ENCODE measurements at places on chromosomes 11 and 22. TPM values are rescaled to one million over a fixed set of nuclear protein-coding genes. Genes with fewer than 3 reads are reported as not detected.
A peak's percentile ranks its signal among the peaks of the same experiment; 100 is the strongest.

- DNase-seq: no peak
Measured at GRCh38 chr11:41309716-41310115, 149.7 kb downstream of the LRRC4C start.

DNA sequence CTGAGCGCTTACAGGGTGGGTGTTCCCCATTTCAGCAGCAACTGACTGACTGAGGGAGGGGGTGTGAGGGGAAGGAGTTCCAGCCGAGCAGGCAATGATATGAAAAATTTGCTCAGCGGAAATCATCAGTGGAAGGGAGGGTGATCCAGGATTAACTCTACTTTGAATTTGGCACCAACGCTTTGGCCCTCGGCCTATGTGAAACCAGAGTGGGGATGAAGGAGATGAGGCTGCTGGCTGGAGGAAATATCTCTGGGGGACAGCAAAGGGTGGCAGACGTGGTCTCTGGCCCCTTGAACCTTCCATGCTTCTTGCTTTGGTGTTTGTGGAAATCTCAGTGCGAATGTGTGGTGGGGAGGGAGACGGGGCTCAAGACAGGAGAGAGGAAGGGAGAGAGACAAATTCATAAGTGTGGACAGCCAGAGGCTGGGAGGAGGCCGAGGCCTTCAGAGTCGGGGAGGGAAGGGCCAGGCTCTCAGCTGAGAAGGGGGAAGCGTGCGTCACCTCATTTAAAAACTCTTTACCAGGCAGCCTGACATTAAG, 83.6 kb downstream of the FDX1 start:
- no peak for DNase-seq

DNA sequence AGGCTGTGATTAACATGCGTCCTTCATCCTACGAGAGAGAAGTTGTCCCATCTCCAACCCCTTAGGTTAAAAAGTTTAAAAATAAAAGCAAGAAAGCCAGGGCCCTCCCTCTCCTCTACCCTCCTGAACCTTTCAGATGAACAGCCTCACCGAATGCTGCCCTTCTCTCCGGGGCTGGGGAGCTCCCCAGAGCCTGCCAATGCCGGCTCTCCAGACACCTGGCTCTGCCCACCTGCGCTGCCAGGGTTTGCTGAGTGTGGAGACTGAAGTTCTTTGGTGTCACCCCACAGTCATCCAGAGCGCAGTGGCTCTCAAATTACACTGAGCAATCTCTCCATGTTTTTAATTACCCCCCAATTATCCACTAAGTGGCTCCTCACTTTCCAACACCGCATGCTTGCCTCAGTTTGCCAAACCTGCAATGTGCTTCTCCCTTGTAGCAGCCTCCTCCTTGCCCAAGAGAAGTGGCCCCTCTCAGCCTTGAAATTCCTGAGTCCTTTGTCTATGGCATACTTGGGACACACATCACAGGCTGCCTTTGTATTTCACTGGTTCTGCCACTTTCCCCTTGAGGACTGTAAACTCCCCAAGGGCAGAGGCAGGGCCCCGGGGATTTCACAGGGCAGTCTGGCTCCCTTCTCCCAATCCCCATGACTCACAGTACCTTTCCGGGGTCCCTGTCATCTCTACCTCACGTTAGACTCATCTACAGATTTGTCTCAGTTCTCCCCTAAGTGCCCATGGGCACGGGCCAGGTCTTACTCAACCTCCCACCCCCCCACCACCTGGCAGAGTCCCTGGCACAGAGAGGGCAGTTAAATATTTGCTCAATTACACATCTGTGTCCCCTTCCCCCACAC, 2.0 kb downstream of the MYH9 start:
- DNase-seq: peak; percentile 92

DNA sequence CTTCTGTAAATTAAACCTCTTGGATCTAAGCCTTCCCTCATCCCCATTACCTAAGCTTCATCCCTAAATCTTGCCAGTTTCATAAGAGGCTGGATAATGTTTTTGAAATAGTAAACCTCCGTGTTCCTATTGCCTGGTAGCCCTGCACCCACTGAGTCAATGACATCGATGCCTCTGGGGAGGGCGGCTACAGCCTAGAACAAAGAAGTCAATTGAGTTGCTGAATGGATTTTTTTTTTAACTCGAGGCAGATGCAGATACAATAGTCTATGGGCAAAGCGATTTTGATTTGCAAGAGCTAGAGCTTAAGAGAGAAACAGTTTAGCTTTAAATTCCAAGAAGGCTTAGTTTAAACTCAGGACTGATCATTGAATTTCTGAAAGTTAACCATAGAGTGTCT, 121.3 kb downstream of the NECTIN1 start:
- DNase-seq: no peak

- no peak for DNase-seq
Measured at GRCh38 chr11:92659793-92660192, 309.7 kb upstream of the MTNR1B start.

DNA sequence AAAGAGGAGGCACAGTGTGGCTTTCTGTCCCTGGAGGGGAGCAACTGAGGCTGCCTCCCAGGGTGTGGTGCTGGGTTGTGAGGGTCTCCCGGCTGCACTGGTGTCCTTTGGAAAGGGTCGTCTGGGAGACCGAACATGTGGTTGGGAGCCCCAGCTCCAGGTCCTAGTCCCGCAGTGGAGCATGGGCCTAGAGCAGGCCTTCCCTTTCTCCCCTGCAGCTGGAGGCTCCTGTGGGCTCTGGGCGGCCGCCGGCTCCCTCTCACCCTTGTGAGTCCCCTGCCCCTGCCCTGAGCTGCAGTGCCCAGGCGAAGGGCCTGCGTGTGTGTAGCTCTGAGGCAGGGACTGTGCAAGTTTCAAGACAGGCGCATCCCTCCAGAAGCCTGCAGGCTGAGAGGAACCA, 1492.7 kb downstream of the BRD1 start:
- no peak for DNase-seq

- DNase-seq: no peak
Measured at GRCh38 chr11:95219599-95219998, 11.4 kb downstream of the SESN3 start.

DNA sequence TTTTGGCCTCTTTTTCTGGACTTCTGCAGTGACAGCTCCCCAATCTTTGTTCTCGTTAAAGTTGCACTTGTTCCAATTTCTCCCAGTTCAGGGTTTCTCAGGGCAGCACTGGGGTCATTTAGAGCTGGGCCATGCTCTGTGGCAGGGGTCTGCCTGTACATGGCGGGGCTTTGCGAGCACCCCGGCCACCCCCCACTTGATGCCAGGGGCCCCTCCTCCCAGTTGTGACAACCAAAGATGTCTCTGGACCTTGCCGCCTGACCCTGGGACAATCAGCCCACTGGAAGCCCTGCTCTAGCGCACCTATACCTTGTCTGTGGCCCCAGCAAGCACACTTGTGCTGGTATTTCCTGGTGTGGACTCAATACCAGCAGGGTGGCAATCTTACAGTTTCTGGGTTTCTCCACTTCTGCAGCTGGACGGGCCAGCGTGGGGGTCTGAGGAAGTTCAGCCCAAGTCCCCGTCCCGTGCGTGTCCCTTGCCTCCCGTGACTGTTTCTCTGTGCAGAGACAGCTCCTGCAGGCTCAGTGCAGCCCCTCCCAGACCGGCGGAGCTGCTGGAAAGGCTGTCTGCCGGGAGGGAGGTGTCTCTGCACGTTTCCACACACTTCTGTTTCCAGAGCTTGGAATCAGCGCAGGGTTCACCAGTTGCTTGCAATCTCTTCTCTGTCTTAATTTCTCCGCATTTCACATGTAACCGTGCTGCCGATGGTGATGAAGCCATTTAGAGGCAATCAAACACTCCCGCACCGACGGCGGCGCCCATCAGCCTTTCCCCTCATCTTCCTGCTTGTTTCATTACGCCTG, 1328.9 kb downstream of the BRD1 start:
- DNase-seq: no peak

GRCh38 chr11:110524238-110524637, 94.5 kb downstream of the FDX1 start:
- no peak for DNase-seq

DNA sequence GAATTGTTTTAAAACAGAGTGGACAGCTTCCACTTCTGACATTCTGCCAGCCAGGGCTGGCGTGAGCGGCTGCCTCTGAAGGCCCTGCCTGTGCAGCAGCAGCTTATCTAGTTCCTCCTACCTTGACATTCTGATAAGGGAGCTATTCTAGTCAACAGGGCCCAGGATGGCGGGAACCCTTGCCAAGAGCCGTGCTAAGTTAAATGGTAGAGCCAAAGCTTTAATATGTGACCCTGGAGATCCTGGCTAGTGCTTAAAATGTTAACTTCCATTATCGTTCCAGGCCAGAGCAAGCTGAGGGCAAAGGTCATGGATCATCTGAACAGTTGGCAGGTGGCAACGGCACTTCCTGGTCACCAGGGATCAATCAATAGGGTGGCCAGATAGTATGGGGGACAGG, 3.5 kb downstream of the KCNJ5 start:
- DNase-seq: no peak

DNA sequence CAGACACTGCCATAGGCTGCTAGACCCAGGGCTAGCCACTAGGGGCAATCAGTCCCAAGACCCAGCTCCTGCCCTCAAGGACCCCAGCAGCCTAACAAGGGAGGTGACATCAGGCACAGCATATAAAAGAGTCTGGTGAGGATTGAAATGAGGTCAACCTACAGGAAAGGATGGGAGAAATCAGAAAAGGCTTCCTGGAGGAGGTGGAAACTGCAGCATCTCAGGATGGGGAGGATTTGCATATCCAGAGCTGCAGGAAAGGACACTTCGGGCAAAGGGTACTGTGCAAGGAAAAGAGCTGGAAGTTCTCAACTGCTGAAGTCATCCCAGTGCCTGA, 2.9 kb upstream of the ARFGAP2 start:
- DNase-seq: peak; percentile 50

The ZW10 gene
- 11.6 TPM for total RNA-seq

The TNNT3 gene
- 2.3 TPM for total RNA-seq

Measured in activated naive CD4-positive, alpha-beta T cell treated with anti-CD3 and anti-CD28 coated beads for 36 hours (primary cell).